ENCODE measurements at places on chromosomes 1 and 21.

DNA sequence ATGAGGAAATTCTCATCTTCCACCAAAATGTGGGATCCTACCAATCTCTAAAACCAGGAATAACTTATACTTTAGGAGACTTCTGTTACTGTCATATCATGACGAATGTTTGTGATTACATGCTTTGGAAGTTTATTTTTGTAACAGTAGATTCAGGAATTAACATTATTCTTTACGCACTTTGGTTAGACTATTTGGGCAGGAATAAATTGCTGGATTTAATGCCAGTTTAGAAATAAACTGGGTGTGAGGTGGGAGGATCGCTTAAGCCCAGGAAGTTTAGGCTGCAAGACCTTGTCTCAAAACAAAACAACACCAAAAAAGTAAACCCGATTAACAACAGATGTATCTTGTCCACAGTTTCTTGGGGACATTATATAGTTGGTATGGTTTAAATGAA, 52.1 kb downstream of the MIGA1 start:
- no peak for DNase-seq

DNA sequence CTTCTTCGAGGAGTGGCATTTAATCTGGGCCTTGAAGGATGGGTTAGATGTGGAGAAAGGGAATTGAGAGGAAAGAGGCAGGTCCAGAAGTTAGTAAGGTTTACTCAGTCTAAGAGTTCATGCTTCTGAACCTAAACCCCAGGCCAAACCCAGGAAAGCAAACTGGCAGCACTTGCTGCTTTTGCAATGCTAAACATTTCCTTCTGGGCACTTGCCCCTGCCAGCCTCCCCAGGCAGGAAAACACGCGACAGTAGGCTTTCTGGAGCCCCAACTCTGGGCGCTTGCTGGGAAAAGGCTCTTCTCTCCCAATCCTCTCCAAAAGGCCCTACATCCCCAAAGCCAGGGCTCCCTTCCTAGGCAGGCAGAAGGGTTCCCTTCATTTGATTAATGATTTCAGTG, 2.5 kb downstream of the OLFML2B start:
- DNase-seq = no peak

DNA sequence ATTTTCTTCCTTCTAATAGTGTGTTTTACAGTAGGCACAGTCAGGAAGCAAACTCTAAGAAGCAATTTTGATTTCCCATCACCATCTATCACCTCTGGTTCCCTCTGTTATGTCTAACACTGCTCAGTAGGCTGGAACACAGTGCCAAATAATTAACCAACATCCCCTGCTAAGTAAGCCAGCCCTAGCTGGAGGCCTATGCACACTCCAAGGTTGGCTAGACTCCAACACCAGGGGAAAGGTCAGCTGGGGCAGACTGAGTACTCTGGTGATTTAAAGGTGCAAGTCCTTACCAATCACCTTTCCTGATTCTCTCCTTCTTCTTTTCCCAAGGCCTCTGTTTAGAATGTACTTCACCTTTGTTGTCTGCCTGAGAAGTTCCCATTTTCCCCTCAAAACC, 46.5 kb upstream of the BEND5 start:
- DNase-seq = no peak

- DNase-seq = peak; percentile 27
Measured at GRCh38 chr1:29240400-29240837, 4.1 kb downstream of the PTPRU start.

GRCh38 chr1:174967845-174968705, 31.7 kb upstream of the CACYBP start:
- no peak for DNase-seq

DNA sequence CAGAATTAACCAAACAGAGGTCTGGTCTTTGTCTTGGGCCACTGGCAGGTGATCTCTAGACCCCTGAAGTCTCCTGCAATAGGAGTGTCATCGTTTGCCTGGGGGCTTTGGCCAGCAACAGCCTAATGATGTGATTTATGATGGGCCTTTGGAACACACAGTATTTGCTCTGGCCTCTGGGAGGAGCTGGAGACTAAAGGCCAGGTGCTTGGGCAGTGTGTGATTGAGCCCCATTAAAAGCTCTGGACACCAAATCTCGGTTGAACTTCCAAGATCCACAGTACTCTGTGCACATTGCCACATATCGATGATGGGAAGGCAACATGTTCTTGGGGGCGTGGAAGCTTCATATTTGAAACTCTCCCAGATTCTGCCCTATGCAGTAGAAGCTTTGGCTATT, 32.0 kb upstream of the TLR5 start:
- DNase-seq = no peak

DNA sequence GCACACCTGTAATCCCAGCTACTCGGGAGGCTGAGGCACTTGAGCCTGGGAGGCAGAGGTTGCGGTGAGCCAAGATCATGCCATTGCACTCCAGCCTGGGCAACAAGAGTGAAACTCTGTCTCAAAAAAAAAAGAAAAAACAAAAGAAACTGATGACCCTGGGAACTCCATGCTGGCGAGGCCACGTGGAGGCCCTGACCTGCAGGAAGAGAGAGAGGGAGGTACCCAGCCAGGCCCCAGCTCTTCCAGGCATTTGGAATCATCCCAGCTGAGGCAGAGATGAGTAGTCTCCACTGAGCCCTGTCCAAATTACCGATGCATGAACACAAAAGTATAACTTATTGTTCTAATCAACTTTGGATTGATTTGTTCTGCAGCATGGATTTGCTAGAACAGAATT, 132.0 kb upstream of the ZBTB40 start:
- no peak for DNase-seq

- no peak for DNase-seq
Measured at GRCh38 chr1:182679684-182680083, 4.7 kb downstream of the RGS8 start.

- DNase-seq = no peak
Measured at GRCh38 chr1:86259390-86259789, 102.8 kb upstream of the COL24A1 start.

GRCh38 chr1:63189677-63190076, 132.7 kb upstream of the FOXD3 start:
- no peak for DNase-seq

- no peak for DNase-seq
Measured at GRCh38 chr21:18987520-18988026, 584.0 kb upstream of the TMPRSS15 start.

- DNase-seq = no peak
Measured at GRCh38 chr21:30257773-30258172, 25.0 kb downstream of the KRTAP24-1 start.

DNA sequence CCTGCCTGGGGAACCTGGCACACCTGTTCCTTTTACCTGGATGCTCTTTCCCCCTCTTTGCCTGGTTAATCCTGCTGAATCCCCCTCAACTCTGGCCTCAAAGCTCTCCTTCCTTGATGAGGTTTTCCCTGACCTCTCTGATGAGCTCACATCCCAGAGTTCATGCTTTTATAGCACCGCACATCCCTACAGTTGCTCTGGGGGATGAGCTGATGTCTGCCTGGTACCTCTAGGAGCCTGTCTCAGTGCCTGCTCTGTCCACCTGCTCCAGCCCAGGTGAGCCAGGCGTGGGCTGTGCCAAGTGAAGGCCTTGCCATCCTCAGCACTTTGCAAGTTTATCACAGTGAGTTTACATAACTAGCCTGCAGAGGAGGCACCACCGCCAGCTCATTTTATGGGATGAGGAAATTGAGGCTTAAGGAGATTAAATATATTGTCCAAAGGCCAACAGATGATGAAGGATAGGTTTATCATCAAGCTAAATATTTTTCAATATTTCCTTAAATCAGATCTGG, 58.6 kb upstream of the TMPRSS2 start:
- no peak for DNase-seq

DNA sequence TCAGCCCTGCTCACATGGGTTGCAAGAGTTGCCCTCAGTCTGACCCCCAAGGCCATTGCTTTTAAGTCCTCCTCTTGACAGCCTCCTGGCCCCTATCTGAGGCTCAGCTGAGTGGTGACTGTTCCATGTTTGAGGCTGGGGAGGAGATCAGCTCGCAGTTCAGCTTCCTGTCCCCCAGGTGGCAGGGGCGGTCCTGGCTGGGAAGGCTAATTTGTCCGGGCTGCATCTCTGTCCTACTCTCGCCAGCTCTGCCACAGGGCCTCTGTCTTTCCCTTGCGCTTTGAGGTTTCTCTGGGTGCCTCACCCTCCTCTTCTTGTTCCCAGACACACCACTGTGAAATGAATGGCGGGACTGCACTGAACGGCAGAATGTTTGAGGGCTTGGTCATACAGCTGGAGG, 157.3 kb downstream of the KCNJ6 start:
- DNase-seq = peak; percentile 55

- DNase-seq = peak; percentile 68
Measured at GRCh38 chr1:74835051-74835450, 102.1 kb downstream of the TYW3 start.

DNA sequence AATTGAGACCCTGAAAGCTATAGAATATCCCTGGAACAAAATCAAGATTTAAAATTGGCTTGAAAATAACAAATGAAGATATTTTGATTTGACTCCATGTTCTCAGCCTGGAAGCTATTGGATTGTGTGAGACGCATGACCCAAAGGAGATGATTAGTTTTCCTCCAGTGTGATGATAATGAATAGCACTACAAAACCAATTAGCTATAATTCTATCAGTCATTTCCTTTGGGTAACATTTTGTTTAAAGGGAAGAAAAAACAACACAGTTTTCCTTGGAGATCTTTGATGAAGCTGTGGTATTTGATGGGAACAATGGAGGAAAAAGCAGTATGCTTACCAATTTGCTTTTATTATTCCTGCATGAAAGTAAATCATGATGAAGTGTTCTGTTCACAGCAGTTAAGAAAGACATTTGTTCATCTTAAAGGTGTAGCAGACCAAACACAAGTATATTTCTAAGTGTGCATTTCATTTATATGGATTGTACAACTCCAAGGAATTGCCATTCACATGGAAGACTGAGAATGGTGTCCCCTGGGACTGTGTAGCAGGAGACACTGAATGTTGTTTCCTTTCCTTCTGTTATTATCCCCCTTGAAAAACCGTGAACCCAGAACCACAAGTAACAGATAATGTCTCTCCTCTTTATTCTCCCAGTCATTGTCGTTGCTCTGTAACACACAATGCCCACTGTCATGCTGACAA, 111.4 kb downstream of the CACHD1 start:
- DNase-seq = peak; percentile 49

GRCh38 chr1:18924221-18924691, 21.9 kb upstream of the ALDH4A1 start:
- no peak for DNase-seq

DNA sequence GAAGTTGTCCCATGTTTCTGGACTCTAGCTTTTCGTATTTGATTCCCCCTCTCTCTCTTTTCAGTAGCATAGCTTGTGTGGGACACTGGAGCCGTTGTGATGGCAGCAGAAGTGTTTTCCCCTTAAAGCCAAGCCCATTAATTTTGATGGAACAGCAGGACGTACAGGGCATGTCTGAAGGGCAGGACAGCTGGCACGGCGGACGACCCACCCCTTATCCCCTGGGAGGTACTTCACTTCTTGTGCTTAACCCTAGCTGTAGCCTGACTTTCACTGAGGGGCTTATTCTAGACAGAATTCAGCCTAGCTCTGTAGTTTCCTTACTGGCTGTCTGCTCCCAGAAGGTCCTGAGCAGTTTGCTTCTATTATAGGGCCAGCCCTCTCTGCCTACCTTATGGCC, 8.6 kb upstream of the PPFIA4 start:
- no peak for DNase-seq

DNA sequence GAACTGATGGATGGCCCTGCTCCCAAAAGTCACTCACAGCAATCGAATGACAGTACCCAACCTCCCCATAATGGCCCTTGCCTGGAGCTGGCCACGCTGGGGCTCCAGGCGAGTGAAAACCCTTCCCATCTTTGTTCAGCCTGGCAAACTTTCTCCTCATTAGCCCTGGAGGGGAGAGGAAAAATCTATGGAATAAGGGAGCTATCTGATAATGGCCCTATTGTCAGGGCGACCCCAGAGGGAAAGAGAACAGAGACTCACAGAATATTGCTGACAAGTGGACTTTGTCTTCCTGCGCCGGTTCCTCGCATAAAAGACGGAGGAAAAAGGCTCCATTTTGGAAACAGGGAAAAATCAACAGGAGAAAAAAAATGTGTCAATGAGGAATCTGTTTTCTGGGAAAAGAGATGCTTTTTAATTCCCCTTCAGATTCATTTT, 13.0 kb upstream of the ARHGEF16 start:
- no peak for DNase-seq

DNA sequence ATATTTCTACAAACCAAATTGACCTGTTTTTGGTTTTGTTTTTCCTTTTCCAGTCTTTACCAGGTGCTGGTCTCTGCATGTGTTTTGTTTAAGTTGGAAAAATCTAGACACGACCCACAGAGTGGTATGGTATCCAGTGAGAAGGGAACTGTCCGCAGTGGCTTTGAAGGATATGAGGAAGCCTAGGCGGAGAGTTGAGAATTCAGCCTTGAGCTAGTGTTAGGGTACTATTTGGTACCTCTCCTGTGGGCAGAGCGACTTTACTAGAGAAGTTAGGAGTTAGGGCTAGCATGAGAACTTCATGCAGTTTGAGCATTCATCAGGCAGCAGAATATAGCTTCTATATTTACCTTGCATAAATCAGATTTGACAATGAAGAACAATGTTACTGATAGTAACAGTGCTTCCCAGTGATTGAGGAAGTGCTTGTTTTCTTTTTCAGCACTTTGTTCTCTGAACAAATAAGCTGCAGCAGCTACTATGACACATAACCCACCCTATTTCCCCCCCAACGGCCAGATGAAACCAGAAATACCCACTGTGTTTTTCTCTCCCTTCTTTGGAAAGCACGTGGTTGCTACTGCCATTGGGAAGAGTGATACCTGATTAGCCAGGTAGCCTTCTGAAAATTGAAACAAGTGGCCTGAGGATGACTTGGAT, 19.0 kb downstream of the MRPS6 start:
- DNase-seq = no peak

DNA sequence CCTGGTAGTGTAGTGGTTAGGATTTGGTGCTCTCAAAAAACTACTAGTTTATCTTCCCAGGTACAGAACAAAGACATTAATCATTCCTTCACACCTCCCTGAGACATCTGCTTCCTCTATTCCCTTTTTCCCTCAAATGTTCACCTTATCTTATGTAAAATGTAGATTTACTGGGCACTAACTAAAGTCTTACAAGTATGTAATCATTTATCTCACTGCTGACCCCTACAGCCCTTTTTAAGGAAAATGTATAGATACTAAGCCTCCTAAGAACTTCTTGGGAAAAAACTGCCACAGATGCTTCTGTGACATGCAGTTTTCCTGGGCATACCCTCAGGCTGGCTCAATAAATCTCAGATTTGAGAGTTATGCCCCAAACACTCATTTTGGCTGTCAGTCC, 50.8 kb upstream of the NEK7 start:
- DNase-seq = no peak

GRCh38 chr21:39595465-39595864, 17.3 kb upstream of the B3GALT5 start:
- DNase-seq = no peak

Measured in NCI-H2171 (cell line).